ENCODE measurements at places on chromosomes 1 and 21.

GRCh38 chr1:205706601-205707502, 26.5 kb upstream of the SLC45A3 start:
- DNase-seq: no peak

DNA sequence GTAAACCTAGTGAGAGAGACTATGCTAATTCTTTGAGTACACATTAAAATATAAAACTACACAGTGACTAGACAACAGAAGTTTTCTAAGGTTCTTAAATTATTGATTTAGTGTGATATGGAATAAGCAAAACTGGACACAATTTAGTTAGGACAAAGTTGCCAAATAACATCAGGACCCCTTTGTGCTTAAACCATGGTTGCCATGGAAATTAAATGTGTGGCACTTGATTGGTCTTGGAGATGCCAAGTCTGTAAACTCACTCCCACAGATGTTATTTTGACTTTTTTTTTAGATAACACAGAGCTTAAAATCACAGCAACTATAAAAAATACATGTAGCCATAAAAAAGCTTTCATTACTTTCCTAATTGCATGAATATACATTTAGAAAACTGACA, 234.6 kb downstream of the BRINP3 start:
- DNase-seq: no peak

- no peak for DNase-seq
These were observed 171.5 kb upstream of the DUSP10 start for GRCh38 chr1:221913351-221913892.

DNA sequence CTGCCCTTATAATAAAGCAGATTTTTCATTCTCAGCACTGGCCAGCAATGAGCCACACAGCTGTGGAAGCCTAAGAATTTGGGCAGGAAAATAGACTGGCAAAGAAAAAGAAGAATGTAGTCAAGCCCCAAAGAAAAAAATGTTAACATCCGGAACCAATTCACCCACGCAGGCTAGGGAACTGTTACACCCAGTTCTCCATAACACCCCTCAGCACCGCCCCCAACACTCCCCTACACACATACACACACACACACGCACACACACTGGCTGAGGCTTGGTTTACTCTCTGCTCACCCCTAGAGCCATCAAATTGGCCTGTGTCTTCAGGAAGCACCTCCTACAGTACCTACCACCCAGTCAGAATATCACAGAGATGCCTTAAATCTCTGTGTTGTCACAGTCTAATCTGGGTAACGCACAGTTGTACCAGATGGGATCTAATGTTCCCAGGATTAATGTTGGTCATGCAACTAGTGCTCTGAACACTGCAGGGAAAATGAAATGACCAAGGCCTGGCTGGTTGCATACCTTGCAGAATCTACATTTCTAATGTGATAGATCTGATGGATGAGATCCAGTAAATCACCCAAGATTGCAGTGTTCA, 14.5 kb downstream of the TBX15 start:
- no peak for DNase-seq

- no peak for DNase-seq
These were observed 45.3 kb downstream of the DIP2A start for GRCh38 chr21:46503922-46504550.

DNA sequence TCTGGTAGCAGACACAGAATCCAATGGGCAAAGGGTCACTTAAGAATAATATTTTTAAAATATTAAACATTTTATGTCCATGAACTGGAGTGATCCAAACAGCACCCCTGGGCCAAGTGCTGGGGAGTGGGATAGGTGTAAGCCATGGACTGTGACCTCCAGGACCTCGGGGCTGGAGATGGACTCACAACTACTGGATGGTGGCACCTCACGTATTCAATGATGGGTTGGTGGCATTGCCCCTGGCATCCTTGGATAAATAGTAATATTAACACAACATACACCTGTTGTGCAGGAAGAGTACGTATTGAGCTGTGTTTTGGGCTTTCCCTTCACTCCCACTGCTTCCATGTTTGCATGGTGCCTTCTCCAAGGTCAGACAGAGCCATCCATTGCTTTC, 39.3 kb upstream of the TENT5C start:
- no peak for DNase-seq

DNA sequence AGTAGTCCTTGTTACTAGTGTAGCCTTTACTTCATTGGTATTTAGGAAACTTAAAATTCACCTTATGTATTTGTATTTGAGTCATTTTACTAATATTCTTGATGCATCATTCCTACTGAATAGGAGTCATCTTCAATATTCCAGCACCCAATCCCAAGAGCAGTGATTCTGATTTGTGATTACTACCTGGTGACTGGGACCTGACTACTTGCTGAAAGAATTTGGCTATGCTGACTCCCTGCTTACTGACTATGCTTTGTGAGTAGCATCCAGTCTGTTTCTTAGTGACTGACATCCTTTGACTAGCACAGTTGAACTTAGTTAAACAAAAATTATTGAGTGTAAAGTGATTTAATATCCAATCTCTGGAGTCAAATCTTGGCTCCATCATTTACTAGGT, 129.9 kb upstream of the NEGR1 start:
- no peak for DNase-seq

GRCh38 chr1:243269461-243269801, 13.6 kb downstream of the SDCCAG8 start:
- no peak for DNase-seq

- no peak for DNase-seq
These were observed 39.8 kb downstream of the FAM78B start for GRCh38 chr1:166127003-166127402.

DNA sequence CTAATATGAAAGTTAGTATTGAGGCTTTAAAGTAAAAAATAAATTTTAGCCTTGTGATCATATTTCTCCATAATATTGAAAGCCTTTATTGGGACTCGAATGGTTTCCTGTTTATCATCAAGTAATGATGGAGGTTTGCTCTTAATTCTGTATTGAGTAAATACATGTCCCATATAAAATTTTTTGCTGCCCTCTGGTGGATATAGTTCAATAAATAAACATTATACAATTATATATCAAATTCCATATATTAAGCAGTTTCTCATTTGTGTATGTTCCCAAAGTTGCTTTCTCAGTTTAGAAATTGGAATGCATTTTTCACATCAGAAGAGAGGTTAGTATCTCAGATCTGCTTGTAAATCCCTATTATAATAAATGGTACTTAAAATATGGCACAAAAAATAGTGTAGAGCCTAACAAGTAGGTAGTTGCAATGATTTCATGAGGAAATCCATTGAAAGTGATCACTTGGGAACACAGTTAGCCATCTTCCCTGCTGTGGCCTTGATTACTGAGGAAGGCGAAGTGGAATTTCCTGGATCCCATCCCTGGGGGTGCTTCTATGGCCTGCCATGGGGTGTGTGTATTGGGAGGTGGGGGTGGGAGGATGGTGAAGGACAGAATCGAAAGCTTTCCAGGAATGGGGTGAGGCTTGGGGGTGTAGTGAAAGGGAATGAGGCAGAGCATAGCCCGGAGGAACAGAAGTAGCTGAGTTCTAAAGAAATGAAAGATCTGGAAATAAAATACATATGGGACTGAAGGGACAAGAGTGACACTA, 84.1 kb upstream of the C21orf91 start:
- no peak for DNase-seq

DNA sequence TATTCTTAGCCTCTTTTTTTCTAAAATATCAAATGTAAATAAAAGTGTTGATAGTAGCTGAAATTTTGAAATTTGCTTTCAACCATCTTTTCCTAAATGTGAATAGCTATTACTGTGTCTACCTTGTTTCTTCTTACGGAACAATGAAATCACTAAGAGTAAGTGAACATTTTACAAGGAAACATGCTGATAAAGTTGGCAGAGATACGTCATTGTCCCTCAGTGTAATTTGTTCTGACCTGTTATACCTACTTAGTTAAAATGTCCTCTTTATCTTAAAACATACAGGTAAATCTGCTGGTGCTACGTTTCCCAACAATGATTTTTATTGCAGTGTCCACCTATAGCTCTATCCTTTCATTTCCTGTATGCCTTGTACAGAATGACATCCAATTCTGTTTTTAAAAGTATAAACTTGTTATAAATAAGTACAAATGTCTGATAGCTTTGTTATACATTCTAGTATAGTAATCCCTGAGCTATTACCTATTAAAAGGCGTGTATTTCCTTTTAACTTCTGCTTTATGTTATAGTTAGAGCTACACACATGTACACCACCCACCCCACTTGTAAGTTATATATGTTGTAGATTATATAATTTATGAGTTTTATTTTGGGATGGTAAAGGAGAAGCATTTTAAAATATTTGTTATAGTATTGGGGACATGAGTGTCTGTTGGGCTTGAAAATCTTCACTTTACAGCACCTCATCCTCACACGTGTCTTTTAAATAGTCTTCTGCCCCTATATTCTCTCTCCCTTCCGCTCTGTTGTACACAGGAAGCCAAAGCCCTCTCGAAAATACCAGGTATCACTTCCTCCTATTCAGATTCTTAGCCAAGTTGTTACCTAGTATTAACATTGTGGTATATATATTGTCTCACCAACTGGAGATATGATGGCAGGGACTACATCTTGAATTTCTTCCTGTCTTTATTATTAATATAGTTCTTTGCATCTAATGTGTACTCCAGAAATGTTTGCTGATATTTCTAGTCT, 25.2 kb downstream of the LAMC1 start:
- DNase-seq: no peak
